Activated CD8-positive, alpha-beta memory T cell treated with anti-CD3 and anti-CD28 coated beads for 36 hours (primary cell): ENCODE measurements at places on chromosomes 1 and 21. TPM values are rescaled to one million over a fixed set of nuclear protein-coding genes. Genes with fewer than 3 reads are reported as not detected.

The AMY1A gene
- total RNA-seq: not detected

The ZFP69B gene
- total RNA-seq: 4.2 TPM

The CXADR gene
- total RNA-seq: 0.63 TPM

The IRF6 gene
- total RNA-seq: 1.1 TPM

The RIPPLY3 gene
- total RNA-seq: 0.08 TPM

The ANGPTL7 gene
- not detected for total RNA-seq

The PRR9 gene
- not detected for total RNA-seq

The C1orf146 gene
- total RNA-seq: not detected

The NBPF12 gene
- total RNA-seq: 8.0 TPM

The RCSD1 gene
- total RNA-seq: 46.7 TPM

The TEDDM1 gene
- not detected for total RNA-seq

The RNF223 gene
- not detected for total RNA-seq
